Psoas muscle (tissue), 8 donors: ENCODE measurements at places on chromosomes 4 and X. TPM values are rescaled to one million over a fixed set of nuclear protein-coding genes. Genes with fewer than 3 reads are reported as not detected.
A peak's percentile ranks its signal among the peaks of the same experiment; 100 is the strongest.

GRCh38 chr4:23134331-23134730 is 441.6 kb downstream of the GBA3 start:
- no peaks in the 10 kb centered on the region for H3K27me3 ChIP-seq
- DNase-seq: no peak
- H3K4me3 ChIP-seq: no peak overlapping the region
- H3K27ac ChIP-seq: no peak overlapping the region

GRCh38 chr4:52621567-52621966 is 37.5 kb downstream of the USP46 start:
- no peak for DNase-seq
- peaks cover 11% of the 10 kb centered on the region for H3K36me3 ChIP-seq
- no peak overlapping the region for H3K4me3 ChIP-seq
- H3K27me3 ChIP-seq: no peaks in the 10 kb centered on the region

GRCh38 chr4:38805530-38806145 is 1.0 kb upstream of the TLR1 start:
- H3K4me3 ChIP-seq: peak overlapping the region; percentile 52
- H3K4me1 ChIP-seq: peaks cover 4% of the 10 kb centered on the region
- DNase-seq: no peak
- H3K27ac ChIP-seq: no peak overlapping the region

DNA sequence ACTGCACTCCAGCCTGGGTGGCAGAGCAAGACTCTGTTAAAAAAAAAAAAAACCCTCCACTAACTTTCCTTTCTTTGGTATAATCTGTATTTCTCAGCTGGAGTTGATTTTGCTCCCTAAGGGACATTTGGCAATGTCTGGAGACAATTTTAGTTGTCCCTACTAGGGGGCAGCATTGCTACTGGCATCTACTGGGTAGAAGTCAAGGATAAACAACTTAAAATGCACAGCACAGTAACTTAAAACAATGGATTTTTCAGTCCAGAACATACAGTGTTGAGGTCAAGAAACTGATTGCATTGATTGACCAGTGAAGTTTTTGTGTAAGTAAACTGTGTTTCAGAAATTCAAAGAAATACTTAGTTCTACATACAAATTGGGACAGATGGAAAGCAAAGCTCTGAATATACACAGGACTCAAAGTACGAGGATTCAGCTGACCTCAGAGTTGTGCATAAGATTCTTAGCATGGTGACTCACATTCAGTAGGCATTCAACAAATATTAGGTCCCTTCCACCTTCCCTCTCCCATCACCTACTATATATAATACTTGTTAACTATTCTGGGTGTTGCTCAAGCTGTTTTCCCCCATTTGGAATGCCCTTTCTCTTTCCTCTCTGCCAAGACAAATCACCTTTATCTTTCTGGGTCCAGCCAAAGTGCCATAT is 8.8 kb downstream of the DDX53 start:
- H3K36me3 ChIP-seq: no peaks in the 10 kb centered on the region
- DNase-seq: no peak
- H3K4me3 ChIP-seq: no peak overlapping the region
- H3K27me3 ChIP-seq: no peaks in the 10 kb centered on the region
- no peak overlapping the region for H3K27ac ChIP-seq

DNA sequence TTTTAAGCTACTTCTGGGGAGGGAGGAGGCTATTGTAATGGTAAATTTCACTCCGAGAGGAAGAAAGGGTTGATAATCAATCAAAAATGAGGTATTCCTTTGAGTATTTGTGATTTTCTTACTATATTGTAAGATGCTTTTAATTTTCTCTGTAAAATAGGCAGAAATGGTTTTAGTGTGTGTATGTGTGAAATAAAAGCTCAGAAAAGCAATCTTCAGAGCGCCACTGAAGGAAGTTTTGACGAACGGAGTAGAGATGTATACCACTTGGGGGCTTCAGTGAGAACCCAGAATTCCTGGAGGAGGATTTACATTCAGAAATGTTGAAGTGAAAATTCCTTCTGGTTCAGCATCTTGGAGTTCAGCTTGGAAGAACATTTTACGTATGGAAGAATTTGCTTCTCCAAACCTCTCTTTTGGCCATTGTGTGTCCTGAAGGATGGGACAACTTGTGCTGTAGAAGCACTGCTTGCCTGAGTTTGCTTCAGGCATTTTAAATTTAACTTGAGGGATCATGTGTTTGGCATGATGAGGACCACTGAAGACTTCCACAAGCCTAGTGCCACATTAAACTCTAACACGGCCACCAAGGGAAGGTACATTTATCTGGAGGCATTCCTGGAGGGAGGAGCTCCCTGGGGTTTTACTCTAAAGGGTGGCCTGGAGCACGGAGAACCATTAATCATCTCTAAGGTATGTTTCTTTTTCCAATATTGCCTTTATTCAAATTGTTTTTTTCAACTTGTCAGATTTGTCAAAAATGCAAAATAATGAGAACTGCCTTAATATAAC is 695 bp downstream of the SHROOM3 start:
- DNase-seq: no peak
- H3K27me3 ChIP-seq: no peaks in the 10 kb centered on the region
- H3K36me3 ChIP-seq: no peaks in the 10 kb centered on the region
- H3K4me3 ChIP-seq: peak overlapping the region; percentile 40

DNA sequence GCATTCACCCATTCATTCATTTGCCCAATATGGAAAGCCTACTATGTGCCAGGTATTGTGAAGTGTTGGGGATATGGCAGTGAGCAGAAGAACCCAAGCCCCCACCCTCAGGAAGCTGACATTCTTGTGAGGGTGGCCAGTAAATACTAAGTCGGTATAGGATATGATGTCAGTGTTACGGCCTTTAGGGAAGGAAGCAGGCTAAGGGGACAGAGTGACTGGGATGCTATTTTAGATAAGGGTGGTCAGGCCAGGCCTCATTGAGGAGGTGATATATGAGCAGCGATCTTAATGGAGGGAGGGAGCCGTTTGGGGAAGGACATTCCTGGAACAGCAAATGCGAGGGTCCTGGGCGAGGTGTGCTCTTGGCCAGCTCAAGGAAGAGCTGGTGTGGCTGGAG is 2.0 kb downstream of the ATP6AP1 start:
- no peaks in the 10 kb centered on the region for H3K27me3 ChIP-seq
- no peak overlapping the region for H3K4me3 ChIP-seq
- H3K27ac ChIP-seq: no peak overlapping the region
- peaks cover 13% of the 10 kb centered on the region for H3K36me3 ChIP-seq

DNA sequence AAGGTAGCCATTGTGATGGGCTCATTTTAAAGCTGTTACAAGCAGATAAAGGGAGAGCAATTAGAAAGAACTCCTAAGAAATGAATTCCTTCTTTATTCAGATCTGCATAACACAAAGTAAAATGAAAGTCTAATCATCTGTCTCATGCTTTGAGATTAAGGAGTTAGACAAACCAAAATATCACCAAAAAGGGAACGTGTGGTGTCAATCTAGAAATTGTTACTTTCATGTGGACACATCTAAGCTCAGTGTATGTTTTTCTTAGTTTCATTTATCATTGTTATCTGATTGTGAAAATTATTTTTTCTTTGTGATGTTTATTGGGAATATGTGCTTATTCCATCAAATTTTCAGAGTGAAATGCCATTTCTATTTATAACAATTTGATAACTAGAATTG is 80.3 kb downstream of the BANK1 start:
- H3K4me1 ChIP-seq: no peaks in the 10 kb centered on the region
- DNase-seq: no peak
- no peaks in the 10 kb centered on the region for H3K27me3 ChIP-seq
- H3K4me3 ChIP-seq: no peak overlapping the region
- no peak overlapping the region for H3K27ac ChIP-seq

DNA sequence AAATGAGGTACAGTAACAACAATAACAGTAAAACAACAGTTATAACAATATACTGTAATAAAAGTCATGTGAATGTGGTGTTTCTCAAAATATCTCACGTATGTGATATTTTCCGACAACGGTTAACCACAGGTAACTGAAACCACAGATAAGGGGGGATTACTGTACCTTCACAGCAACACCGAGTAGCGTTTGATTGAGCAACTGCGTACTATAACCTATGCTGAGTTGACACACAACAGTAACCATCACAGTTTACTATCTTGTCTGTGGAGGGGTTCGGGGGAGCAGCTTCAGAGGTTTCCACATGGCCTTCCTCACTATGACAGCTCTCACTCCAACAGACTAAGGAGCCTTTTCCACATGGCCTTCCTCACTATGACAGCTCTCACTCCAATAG is 13.4 kb downstream of the RBMX2 start:
- peaks cover 25% of the 10 kb centered on the region for H3K36me3 ChIP-seq
- H3K4me3 ChIP-seq: no peak overlapping the region
- no peaks in the 10 kb centered on the region for H3K4me1 ChIP-seq
- DNase-seq: no peak

DNA sequence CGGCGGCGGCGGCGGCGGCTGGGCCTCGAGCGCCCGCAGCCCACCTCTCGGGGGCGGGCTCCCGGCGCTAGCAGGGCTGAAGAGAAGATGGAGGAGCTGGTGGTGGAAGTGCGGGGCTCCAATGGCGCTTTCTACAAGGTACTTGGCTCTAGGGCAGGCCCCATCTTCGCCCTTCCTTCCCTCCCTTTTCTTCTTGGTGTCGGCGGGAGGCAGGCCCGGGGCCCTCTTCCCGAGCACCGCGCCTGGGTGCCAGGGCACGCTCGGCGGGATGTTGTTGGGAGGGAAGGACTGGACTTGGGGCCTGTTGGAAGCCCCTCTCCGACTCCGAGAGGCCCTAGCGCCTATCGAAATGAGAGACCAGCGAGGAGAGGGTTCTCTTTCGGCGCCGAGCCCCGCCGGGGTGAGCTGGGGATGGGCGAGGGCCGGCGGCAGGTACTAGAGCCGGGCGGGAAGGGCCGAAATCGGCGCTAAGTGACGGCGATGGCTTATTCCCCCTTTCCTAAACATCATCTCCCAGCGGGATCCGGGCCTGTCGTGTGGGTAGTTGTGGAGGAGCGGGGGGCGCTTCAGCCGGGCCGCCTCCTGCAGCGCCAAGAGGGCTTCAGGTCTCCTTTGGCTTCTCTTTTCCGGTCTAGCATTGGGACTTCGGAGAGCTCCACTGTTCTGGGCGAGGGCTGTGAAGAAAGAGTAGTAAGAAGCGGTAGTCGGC is 528 bp downstream of the FMR1 start:
- no peaks in the 10 kb centered on the region for H3K27me3 ChIP-seq
- peak; percentile 16 for DNase-seq
- H3K4me3 ChIP-seq: peak overlapping the region; percentile 84
- peak overlapping the region; percentile 87 for H3K27ac ChIP-seq
- peaks cover 5% of the 10 kb centered on the region for H3K4me1 ChIP-seq

DNA sequence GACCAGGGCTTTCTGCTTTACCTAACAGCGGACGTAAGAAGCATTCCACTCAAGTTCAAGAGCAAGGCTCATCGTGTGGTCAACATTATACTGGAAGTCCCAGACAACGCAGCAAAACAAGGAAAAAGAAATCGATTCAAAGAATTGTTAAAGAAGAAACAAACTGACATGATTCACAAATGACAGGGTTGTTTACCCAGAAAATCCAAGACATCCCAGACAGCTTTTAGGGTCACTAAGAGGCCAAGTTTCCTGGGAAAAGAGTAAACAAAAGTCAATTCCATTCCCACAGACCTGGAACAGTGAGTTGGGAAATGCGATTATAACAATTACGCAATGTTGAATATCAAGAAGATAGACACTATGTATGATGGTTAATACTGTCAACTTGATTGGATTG is 21.5 kb upstream of the HTRA3 start:
- H3K27me3 ChIP-seq: no peaks in the 10 kb centered on the region
- no peak for DNase-seq
- no peak overlapping the region for H3K4me3 ChIP-seq
- no peaks in the 10 kb centered on the region for H3K36me3 ChIP-seq
- H3K27ac ChIP-seq: peak overlapping the region; percentile 61
- H3K4me1 ChIP-seq: no peaks in the 10 kb centered on the region

DNA sequence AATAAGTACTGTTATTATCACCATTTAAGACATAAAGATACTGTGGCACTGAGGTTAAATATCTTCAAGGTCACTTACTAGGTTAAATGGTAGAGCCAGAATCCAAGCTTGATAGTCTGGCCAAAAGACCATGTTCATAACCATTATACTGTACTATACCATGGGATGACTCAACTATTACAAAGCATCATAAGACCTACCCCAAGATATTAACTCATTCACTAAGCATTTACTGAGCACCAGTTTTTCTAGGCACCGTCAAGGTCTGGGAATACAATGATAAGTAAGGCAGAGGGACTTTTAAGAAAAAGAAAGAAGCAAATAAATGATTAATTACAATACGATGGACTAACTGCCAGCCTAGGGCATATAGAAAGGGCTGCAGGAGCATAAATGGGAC is 95.5 kb upstream of the KCTD8 start:
- H3K36me3 ChIP-seq: no peaks in the 10 kb centered on the region
- no peaks in the 10 kb centered on the region for H3K27me3 ChIP-seq
- DNase-seq: no peak
- no peak overlapping the region for H3K27ac ChIP-seq
- H3K4me3 ChIP-seq: no peak overlapping the region
- no peaks in the 10 kb centered on the region for H3K4me1 ChIP-seq

DNA sequence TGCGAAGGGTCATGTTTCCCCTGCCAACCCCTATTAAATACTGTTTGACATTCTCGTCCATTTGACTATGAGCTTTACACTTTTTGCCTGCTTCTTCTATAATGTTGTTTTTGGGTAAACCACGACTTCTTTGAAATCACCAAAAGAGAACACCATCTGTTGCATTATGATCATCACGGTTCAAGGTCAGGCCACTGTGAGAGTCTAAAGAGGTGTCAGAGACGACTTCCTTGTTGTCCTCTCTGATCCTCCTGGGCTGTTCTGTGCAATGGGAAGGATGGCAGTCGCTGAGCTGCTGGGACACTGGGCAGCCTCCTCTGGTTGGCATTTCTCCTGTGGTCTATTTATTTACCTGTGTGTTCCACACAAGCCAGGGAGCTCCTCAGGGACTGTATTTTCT is 137.5 kb downstream of the RASL11B start:
- H3K4me1 ChIP-seq: peaks cover 10% of the 10 kb centered on the region
- H3K27me3 ChIP-seq: no peaks in the 10 kb centered on the region
- H3K27ac ChIP-seq: no peak overlapping the region
- H3K36me3 ChIP-seq: no peaks in the 10 kb centered on the region
- no peak overlapping the region for H3K4me3 ChIP-seq
- DNase-seq: no peak

- no peak overlapping the region for H3K4me3 ChIP-seq
- no peak overlapping the region for H3K27ac ChIP-seq
These were observed 57.8 kb upstream of the FAM47B start for GRCh38 chrX:34884817-34885216.

RTL3 gene
- 0.04 TPM for polyA plus RNA-seq

HTRA3 gene
- polyA plus RNA-seq: 15.5 TPM

STOX2 gene
- polyA plus RNA-seq: 0.76 TPM

MORC4 gene
- polyA plus RNA-seq: 3.9 TPM

UGT2B15 gene
- polyA plus RNA-seq: not detected
